ENCODE measurements at places on chromosomes 16 and 17. TPM values are rescaled to one million over a fixed set of nuclear protein-coding genes. Genes with fewer than 3 reads are reported as not detected.
A peak's percentile ranks its signal among the peaks of the same experiment; 100 is the strongest.

GRCh38 chr16:67445441-67445912 lies 14.6 kb downstream of the HSD11B2 start:
- DNase-seq: no peak

- DNase-seq: no peak
These were observed 29.8 kb upstream of the KCNJ2 start for GRCh38 chr17:70139449-70139993.

DNA sequence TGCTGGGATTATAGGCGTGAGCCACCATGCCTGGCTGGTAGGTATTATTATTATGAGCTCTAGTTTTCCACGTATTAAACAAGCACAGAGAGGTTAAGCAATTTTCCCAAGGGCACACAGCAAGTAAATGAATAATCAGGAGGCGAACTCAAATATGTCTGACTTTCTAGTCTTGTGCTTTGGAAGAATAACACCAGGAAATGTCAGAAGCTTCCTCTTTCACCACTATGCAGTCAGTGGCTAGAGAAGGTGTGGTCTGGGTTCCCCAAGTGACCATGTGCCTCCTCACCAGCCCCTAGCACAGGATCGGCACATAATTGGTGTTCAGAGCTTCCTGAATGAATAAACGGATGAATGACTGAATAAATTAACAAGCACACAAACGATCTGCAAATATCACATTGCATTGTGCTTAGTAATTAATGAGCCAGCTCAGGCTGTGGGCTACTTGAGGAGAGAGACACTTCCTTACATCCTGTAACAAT lies 21.6 kb upstream of the SCNN1B start:
- DNase-seq: no peak

- no peak for DNase-seq
These were observed 278.6 kb upstream of the RPL38 start for GRCh38 chr17:73924909-73925186.

DNA sequence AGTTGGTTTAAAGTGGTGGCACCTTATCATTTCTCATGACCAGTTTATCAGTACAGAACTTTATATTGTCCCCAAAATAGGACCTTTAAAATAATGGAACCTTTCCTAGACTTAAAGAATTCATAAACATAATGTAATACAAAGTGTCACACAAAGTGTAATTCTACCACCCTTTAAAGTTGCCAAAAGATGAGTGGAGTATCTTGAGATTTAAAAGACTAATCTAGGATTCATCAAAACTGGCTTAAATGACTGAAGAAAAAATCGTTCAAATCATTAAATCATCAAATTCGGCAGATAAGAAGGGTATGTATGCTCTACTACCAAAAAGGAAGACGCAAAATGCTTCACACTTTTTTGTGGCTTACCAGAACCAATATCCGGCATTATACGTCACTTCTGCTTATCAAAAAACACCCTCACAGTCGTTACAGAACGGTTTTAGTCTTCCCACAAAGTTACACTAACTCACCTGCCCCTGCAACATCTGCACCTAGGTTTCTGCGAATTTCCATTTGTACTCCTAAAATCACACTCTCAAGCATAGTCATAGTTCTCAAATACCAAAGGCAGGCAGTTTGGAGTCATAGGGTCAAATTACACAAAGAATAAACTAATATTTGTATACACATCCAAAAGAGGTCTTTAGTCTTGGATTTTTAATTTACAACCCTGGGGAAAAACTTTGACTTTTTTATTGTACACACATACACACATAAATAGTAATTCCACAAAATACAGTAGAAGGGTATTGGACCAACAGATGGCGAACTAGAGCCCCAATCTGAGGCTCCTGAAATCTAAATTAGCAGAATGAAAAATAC lies 1.4 kb upstream of the KANSL1 start:
- peak; percentile 61 for DNase-seq

- DNase-seq: peak; percentile 51
These were observed 586 bp downstream of the GLYR1 start for GRCh38 chr16:4846503-4846900.

DNA sequence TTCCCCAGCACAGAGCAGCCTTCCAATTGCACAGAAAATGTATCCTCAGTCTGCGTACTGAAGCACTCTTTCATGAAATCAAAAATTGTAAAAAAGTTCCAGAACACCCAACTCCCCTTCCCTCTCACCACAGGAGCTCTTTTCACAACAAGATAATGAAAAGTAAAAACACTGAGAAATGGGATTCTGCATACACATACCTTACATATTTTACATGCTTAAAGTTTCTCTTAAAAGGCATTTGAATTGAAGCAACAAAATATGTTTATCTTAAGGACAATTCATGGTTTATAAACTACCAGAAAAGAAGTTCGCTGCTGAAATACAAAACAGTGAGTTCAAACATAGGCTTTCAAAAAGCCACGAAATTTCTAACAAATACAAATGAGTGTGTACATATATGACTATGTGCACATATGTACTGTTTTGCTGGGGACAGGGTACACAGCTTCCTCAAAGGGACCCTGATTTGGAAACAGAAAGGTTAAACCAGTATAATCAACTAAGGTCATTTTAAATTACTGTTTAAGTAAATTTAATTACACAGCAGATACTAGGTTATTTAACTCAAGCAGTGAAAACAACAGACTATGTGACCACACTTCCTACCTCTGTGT lies 33.8 kb downstream of the COG1 start:
- DNase-seq: peak; percentile 28

- peak; percentile 60 for DNase-seq
These were observed 13.6 kb upstream of the CCL8 start for GRCh38 chr17:34305606-34306005.

DNA sequence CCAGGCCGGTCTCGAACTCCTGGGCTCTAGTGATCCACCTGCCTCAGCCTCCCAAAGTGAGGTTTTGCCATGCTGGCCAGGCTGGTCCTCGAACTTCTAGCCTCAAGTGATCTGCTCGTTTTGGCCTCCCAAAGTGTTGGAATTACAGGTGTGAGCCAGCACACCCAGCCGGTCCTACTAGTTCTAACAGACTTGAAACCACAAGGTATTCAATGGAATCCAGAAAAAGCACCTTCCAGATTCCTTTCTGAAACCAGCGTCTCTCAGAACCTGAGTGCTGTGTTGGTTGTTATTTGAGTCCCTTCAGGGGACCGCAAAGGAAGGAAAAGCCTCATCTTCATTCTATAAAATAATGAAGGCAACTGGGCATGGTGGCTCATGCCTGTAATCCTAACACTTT lies 4.1 kb downstream of the KRABD2 start:
- DNase-seq: no peak

DNA sequence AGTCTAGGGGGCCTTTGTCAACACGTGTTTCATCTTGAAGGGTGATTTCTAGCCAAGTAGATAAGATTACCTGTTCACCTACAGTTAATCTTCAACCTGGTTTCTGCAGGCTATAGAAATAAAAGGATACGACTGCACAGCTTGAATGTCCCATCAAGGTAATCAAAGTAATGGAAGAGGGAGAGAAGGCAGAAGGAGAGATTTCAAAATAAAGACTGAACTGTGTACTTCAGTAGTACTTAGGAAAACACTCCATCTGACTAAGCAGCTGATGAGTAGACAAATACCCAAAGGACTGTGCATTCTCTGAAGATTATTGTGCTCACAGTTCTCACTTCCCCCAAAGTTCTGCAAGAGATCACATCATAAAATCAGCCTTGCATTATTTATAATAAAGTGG lies 5.8 kb upstream of the RFFL start:
- DNase-seq: peak; percentile 47

DNA sequence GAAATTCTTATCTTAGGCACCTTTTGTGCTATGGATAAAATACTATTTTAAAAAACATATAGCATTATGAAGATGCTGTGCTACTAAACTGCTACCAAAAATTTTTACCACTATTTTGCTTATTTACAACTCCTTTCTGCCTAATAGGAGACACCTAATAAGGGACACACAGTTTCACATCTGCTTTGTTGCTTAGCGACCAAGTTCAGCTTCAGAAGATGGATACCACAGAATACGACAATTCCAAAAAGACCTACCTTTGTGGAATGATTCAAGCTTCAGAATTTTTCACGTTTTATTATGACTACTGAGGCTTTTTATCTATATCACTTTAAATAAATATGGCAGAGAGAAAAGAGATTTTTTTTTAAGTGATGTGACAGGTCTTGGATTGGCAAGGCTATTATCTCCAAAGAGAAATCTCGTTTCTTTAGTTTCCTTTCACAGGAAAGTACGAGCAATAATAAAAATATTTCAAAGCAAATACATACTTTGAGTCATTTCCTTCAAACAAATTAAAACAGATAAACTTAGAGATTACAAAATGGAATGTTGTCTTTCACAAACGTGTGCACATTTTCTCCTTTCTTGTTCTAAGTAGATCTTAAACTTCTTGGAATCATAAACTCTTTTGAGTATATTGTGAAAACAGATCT lies 35.4 kb downstream of the SPAG9 start:
- peak; percentile 62 for DNase-seq

- no peak for DNase-seq
These were observed 83.3 kb downstream of the ABHD15 start for GRCh38 chr17:29483503-29483902.

GRCh38 chr17:66834919-66835454 lies at the start of gene CACNG5:
Gene CACNG5 (plus strand): TSS chr17:66835117. CDS start chr17:66877333, 42,216 bp downstream.
- no peak for DNase-seq

ZDHHC1 gene
- total RNA-seq: 7.6 TPM

CCT6B gene
- 12.0 TPM for total RNA-seq

NPIPB13 gene
- total RNA-seq: 0.36 TPM

All from fibroblast of the aortic adventitia (primary cell).